ENCODE measurements at places on chromosomes 5 and 9. TPM values are rescaled to one million over a fixed set of nuclear protein-coding genes. Genes with fewer than 3 reads are reported as not detected.

The PCDHB7 gene
- not detected for total RNA-seq

The TAF11L8 gene
- not detected for total RNA-seq

The CCDC152 gene
- total RNA-seq: not detected

The JAK2 gene
- total RNA-seq: 6.6 TPM

The FGFR4 gene
- 63.9 TPM for total RNA-seq

The KIF24 gene
- 0.26 TPM for total RNA-seq
